Pulmonary artery endothelial cell (primary cell): ENCODE measurements at places on chromosomes 1 and 21. TPM values are rescaled to one million over a fixed set of nuclear protein-coding genes. Genes with fewer than 3 reads are reported as not detected.

DNA sequence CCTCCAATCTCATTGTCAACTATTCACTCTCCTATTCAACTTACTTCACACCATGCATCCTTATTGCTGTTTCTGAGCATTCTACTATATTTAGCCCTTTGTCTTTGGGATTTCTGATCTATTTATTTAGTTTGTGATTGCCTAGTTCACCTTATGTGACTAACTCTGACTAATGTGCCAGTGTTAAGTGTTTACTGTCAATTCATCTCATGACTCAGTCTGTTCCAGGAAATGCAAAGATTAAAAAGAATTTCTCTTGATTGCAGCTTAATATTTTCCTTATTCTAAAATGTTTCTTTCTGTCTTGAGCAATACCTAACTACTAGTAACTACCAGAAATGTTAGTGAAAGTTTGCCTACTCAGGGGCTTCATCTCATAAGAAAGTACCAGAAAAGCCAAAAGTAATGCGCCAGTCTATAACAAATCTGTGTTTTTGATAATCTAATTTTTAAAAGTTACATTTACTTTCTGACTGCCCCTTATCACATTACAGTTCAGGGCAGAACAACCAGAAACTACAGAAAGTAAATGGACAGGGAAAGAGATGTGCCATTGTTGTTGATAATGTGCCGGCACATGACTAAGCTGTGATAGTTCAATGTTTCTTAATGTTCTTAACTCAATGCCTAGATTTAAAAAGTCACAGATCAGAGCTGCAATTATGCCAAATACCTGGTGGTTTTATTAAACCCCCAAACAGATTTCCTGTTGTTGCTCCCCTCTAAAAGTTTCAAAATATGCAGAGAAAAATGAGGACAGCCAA lies 556.5 kb downstream of the PTBP2 start:
- peak; percentile 57 for DNase-seq

DNA sequence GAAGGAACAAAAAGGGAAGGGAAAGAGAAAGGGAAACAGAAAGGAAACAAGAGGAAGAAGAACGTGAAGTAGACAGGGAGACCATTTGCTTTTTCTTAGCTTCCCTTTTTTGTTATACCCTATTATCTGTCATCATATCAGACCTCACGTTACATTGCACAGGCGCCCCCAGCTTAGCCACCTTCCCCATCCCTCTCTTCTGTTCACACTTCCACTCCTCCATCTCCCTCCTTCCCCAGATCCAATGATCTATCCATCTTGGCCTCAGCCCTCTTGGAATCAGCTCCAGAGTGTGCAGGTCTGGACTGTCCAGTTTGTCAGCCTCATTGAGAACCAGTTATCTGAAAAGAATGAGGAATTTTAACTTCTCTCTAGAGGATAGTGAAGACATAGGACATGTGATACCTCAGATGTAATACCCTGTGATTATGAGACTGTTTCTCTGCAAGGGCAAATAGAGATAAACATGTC lies 101.1 kb upstream of the ERRFI1 start:
- DNase-seq, result no peak

DNA sequence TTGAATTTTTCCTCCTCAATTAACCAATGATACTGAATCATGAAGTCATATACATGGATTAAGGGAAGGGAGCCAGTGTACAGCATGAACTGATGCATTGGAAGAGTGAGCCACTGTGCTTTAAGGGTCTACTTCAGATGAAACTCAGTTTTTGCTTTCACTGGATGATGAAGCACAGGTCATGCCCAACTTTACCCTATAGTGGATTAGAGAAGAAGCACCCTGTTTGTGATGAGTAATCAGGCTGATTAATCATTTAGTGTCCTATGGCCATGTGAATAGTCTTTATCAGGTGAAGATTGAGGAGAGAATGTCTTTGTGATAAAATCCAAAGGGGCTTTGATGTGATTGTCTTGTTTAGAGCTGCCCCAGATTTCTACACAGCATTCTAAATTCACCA lies 24.7 kb upstream of the LAMC1 start:
- DNase-seq, result no peak

Gene CFAP141
- not detected in 2 replicates for total RNA-seq

Gene TDRD5
- total RNA-seq, result not detected in 2 replicates

Gene LCE1E
- not detected in 2 replicates for total RNA-seq

Gene SLAMF9
- not detected in 2 replicates for total RNA-seq

DNA sequence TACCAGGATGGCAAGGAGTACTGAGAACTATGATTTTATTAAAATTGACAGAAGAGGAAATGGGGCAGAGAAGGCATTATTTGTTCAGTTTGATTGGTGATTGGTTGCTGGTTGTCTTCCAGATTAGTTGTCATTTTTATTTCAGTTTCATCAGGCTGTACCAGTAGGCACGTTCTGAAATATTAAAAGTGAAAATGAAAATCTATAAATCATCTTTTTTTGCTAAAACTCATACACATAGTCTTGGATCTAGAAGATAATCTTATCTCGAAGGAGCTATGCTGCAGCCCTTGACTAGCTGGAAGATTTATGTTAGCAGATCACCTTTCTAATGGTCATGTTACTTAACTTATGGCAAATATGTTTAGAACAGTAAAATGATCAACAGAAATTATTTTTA lies 29.0 kb downstream of the NEK7 start:
- no peak for DNase-seq
